ENCODE measurements at places on chromosomes 1 and 21.

GRCh38 chr1:39639305-39640130, at the start of gene HEYL:
HEYL (minus strand) TSS chr1:39639643; CDS start chr1:39639625, 18 bp downstream.
- DNase-seq: no peak

DNA sequence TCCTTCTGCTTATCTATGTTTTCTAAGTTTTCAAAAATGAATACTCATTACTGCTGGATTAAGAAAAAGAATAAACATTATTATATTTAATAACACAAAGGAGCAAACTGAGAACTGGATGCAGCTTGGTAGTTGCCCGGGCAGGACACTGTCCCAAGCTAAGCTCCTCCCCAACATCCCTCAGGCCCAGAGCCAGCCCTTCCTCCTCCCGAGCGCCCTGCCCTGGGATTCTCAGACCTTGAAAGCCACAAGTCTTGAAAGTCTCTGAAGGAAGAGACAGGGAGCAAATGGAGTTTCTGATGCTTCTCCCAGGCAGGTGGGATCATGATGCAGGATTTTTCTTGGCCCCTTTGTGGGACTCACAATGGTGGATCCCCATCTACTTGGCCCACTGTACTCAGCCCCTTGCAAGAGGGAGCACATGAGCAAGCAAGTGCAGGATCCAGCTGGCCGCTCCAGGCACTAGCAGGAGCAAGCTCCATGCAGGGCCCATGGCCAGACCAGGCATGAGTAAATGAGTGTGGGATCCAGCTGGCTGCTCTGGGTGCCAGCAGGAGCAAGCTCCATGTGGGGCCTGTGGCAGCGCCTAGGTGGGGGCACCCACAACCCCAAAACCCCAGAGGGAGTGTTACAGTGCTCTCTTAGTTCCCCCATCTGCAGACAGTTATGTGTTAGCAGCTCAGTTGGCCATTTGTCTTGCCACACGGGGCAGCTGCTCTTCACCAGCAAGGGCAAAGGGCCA, 32.1 kb upstream of the RAB4A start:
- DNase-seq: no peak

DNA sequence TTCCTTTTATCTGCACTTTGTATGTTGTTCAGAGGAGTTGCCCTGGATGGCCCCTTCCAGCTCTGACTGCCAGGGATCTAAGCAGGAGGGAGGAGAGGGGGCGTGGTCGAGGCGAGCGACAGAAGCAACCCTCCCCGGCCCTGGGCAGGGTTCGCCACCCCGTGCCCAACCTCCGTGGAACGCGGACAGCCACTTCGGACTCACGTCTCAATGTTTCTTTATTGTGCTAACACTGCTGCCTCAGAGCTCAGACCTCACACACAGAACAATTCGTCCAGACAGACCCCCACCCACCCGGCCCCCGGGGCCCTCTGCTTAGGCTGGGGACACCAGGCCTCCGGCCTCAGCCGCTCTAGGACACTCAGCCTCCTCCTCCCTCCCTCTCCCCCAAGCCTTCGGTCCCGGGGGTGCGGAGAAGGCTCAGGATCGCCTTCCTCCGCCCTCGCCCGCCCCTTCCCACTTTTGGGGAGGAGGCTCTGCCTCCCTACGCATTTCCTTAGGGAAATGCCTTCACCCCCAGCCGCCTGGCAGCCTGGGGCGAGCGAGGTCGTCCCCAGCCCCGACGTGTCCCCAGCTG, 8.3 kb downstream of the VSIG8 start:
- DNase-seq: peak; percentile 46

GRCh38 chr1:50582346-50582745, 159.1 kb upstream of the DMRTA2 start:
- DNase-seq: no peak
